ENCODE measurements at places on chromosomes 16 and 17.

DNA sequence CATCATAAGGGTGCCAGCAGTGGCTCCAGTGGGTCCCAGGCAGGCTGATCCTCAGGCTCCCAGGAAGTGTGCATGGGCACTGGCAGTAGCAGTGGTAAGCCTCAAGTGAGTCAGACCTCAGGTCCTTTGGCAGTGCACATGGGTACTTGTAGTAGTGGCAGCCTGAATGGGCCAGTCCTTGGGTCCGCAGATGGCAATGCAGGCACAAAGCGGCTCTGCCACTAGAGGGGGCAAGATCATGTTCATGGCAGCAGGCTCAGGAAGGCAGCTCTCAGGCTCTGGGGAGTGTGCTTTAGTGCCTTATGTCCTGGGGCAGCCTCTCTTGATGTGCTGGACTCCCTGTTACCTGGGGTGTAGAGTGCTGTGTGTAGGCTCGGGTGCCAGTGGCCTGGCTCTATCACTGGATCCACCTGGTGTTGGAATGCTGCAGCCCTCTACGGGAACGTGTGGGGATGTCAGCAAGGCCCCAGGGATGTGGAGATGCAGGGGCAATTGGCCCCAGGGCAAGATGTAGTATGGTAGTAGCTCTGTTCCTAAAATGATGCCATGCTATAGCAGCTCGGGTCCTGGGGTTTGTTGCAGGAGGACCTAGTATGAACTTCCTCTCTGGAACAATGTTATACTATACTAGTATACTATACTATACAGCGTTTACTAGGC, 11.0 kb downstream of the ACSM3 start:
- DNase-seq = peak; percentile 61

DNA sequence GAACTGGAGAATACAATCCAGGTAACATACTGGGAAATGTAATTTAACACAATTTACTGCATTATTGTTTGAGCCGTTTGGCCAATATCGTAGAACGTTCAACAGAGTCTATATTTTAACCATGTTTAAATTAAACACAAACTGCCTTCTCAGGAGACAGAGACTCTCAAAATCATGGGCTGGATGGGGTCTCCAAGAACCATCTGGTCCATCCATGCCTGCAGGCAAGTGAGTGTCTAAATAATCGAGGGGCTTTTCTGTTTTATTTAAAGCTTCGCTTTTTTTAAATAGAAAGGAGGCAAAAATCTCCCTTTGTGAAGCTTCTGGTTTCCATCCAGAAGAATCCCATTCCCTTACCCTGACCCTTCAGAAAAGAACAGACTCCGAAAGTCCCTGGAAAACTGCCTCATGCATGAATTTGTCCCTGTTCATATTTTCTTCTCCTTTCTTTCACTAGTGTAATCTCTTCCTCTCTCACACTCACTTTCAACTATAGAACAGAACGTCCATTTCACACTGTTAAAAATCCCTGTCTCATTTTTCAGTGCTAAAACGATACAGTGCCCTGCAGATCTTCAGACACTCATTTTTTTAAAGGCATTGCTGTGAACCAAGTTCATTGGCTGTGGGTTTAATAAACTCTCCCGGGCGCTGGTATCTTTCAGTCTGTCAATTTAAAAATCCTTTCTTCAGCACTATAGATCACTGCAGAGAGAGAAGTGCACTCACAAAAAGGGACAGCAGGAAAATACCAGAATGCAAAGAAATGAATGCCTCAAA, 111.4 kb upstream of the TOM1L1 start:
- DNase-seq = no peak

DNA sequence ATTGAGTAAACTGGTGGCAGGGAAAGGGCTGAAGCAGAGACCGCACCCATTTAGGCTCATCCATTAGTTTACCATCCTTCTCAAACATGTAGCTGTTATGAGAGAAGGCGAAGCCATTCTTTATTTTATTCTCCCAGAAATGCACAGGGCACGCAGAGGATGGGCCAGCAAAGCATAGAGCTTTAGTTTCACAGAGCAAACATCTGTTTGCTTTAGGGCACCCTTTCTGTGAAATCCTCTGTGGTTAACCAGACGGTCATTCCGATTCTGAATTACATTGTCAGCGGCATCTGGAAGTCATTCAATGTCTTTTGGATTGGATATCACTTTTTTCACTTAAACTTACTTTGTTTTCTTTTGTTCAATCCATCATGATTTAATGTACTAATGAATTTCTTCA, 96.0 kb downstream of the TOX3 start:
- no peak for DNase-seq

DNA sequence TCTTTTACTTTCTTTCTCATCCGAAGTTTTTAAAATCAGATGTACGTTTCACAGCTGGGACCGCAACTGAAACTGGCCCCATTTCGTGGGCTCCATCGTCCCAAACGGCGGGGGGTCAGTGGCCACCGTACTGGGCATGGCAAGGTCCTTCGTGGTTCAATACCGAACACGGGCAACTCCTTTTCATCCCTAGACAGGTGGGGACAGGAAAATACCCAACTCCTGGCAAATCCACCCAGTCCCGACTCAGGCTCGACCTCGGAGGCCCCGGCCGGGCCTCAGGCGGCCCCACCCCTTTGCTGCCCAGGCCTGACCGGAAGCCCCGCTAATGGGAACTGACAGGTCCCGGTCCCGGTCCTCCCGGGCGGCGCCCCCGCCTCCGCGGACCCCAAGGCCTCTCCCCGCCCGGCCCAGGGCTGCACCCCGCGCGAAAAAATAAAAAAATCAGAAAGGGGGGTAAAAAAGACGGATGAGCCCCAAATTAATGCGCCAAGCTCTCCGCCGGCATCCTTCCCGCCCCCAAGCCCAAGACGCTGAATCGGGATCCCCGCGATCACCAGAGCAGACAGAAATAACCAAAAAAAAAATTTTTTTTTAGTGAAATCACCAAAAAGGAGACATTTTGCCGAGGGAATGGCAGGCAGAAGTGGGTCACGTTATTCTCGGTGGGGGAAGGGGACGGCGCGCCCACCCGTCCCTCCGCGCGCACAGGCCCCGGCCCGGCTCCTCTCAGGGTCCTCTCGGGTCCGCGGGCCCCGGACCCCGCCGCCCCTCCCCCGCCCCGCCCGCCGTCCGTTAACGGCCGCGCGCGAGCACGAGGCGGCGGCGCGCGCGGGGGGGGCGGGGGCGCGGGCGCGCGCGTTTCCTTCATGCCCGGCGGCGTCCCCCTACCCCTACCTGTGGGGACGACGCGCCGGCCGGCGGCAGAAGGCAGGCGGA, 562 bp downstream of the ZC3H7A start:
- peak; percentile 85 for DNase-seq

DNA sequence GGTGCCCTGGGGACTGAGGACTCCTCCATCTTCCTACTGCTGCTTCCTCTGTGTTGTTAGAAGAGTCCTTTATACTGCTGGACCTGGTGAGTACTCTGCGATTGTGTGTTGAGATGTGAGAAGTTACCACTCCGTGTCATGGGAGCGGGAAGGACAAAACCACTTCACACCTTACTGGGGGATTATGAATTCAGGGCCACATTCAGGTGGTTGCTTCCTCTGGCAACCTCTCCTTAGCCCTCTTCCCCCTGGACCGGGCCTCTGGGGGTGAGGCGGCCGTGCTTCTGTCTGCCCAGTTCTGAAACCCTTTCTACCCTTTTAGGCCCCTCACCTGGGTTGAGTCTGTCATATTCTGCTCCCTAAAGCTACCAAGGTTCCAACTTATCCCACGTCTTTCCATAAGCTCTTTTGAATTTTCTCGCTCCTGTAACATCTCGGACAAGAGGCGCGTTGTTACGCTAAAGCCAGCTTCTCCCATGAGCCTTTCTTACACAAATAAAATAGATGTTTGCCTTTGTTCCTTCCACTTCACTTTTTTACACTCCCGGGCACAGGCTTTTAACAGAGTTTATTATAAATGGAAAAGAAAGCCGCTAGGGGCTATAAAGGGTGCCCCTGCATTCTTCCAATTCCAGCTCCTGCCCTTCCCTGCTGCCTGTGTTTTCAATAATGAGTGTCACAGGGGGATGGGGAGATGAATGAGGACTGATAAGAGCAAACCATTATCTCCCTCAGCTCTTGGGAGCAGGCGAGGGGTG, 20.7 kb upstream of the CDH13 start:
- no peak for DNase-seq

- no peak for DNase-seq
Measured at GRCh38 chr17:41065829-41066624, at the start of gene KRTAP2-4. TSS of gene KRTAP2-4 (minus strand) at chr17:41065879. CDS start at chr17:41065845, 34 bp downstream.

DNA sequence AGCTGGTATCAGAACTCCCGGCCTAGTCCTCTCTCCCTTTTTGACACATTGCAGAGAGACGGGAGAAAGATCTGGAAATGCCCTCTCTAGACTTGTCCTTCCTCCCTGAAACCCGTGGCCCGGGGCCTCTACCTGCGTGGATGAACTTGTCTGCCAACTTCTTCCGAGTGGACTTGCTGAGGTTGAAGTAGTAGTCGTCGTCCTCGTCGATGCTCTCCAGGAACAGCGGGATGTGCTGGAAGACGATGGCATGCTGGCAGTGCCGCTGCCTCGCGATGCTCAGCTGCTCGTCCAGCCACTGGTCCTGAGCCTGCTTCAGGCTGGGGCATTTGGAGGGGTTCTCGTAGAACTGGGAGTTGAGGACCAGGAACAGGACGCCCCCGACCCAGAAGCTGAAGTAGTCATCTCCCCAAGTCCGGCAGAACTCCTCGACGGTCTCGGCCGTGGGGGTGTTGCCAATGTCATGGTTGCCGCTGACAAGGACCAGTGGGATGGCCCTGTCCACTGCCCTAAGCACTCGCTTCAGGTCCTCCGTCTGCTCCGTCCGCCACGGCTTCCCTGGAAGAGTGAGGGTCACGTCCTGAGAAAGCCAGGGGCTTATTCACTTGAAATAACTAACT, 99.1 kb downstream of the CPPED1 start:
- no peak for DNase-seq

DNA sequence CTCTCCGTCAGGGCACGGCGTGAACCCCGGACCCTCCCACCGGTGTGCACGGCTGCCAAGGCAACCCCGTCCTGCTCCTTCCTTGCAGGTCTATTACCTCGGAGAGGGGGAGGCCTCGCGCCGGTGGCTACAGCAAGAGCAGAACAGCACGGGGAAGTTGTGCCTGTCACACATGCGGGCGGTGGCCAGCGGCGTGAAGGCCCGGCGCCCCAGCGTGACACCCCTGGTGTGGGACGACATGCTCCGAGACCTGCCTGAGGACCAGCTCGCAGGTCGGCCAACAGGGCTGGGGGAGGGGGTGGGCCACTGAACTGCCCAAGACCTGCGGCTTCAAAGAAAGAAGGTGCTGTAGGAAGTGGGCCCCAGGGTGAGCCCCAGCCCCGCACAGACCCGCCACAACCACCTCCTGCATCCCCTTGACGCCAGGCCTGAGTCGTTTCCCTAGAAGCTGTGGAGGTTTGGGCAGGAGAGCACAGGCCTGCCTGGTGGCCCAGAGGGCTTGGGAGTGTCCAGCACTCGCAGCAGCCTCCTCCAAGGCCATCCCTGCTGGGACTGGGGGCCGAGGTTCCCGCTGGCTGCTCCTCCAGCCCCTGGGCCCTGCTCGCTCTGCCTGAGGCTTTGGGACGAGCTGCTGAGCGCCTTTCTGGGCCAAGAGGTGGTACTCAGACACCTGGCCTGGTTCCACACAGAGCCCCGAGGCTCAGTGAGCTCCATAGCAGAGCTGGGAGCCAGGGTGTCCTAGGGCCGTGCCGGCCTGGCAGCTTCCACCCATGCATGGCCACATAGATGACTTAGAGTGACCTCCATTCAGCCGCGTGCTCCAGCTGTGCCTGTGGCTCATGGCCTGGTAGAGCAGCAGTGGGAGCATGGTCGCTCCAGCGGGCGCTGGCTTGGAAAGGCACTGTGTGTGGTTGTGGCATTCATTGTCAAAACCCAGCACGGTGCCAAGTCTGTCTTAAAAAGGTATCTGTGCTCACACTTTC, 14.7 kb downstream of the CYBC1 start:
- DNase-seq = no peak

GRCh38 chr17:77363821-77364361, 223.1 kb downstream of the SEC14L1 start:
- peak; percentile 64 for DNase-seq

GRCh38 chr17:64694207-64694606, 32.1 kb upstream of the SMURF2 start:
- DNase-seq = peak; percentile 71

- DNase-seq = no peak
Measured at GRCh38 chr17:83176623-83177583, 97.5 kb downstream of the METRNL start.

DNA sequence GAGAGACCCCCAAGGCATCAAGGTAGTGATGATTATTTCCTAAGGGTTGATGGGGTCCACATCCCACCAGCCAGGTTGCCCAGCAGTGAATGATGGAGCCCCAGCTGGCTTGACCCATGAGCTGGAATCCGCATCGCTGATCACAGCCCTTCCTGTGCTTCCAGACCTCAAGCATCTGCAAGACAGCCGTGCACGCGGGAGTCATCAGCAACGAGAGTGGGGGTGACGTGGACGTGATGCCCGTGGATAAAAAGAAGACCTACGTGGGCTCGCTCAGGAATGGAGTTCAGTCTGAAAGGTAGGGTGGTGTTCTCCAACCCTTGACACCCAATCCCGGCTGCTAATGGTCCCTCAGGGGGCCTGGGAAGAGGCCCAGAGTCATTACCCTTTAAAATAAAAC, 69.3 kb downstream of the CRISPLD2 start:
- DNase-seq = peak; percentile 31

DNA sequence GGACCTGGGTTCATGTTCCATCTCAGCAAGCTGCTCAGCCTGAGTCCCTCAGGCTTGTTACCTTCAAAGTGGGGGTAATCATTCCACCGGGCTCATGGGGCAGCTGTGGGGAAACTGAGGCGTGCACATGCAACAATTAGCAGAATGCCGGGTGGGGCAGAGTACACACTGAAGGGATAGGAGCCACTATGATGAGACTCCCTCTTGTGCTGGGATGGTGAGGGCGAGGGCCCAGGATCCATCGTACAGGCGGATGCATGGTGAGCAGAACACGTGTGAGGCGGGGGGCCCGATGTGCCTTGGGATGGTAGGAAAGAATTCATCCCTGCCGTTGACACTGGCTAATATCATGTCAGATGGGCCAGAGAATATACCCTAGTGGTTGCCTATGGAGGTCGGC, 25.5 kb upstream of the MAP3K14 start:
- no peak for DNase-seq

GRCh38 chr16:84334058-84334457, 34.3 kb upstream of the ATP2C2 start:
- DNase-seq = no peak

- no peak for DNase-seq
Measured at GRCh38 chr16:64950262-64950661, 171.6 kb downstream of the CDH11 start.

- no peak for DNase-seq
Measured at GRCh38 chr17:45251931-45252330, 10.0 kb downstream of the SPATA32 start.

Measured in Right ventricle myocardium superior (tissue), 1 donor.